CD4-positive, alpha-beta T cell treated with Interleukin-4 for 4 hours (primary cell): ENCODE measurements at places on chromosomes 2 and 18.

DNA sequence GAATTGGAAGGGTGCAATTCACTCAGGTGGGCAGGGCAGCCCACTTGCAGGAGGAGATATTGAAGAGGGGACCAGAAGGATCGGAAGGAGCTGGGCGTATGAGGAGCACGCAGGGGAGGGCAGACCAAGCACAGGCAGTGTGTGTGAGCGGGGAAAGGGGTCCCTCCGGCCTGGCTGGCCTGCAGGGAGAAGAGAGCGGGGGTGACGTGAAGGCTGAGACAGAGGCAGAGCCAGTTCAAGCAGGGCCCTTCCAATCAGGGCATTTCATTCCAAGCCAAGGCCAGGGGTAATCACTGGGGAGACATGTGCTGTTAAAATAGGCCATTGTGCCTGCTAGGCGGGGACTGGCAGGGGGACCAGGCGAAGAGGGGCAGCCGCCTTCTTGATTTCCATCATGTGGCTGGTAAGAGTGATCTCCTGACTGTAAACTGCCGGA, 62.2 kb downstream of the ACKR3 start:
- no peak for DNase-seq

DNA sequence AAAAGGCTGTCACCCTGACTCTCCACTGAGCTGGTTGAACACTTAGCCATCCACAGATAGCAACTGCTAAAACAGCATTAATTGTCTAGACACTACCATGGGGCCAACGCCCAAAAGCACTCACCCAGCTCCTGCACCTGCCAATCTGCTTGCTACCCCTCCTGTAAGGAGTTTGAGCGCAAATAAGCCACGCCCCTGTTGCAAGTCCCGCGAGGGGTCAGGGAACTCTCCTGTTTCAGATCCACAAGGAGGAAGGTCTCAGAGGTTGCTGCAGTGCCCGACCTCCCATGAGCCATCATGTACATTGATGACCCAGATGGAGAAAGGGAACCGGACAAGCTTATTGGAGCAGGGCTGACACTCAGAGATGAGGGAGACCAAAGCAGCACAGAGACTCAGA, 106.8 kb downstream of the ZNF516 start:
- no peak for DNase-seq

GRCh38 chr18:62952807-62953206, 237.5 kb downstream of the PHLPP1 start:
- DNase-seq = no peak

- no peak for DNase-seq
Measured at GRCh38 chr2:233942731-233943130, 25.6 kb downstream of the TRPM8 start.

DNA sequence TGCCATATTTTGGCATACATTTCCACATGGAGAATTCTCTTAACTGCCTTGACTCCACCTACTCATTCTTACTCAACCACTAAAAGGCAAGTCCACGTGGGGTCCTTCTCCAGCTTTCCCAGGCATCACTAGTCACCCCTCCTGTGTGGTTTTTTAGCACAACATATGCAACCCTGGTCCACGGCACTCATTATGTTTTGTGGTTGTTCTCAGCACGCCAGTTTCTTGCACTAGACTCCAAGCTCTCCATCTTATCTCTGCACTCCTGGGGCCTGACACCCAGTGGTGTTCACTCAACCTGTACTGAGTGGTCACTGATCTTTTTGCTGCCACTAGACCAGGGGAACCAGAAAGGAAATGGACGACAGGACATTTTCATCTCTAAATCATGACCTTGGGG, 18.0 kb downstream of the MARCHF4 start:
- no peak for DNase-seq

DNA sequence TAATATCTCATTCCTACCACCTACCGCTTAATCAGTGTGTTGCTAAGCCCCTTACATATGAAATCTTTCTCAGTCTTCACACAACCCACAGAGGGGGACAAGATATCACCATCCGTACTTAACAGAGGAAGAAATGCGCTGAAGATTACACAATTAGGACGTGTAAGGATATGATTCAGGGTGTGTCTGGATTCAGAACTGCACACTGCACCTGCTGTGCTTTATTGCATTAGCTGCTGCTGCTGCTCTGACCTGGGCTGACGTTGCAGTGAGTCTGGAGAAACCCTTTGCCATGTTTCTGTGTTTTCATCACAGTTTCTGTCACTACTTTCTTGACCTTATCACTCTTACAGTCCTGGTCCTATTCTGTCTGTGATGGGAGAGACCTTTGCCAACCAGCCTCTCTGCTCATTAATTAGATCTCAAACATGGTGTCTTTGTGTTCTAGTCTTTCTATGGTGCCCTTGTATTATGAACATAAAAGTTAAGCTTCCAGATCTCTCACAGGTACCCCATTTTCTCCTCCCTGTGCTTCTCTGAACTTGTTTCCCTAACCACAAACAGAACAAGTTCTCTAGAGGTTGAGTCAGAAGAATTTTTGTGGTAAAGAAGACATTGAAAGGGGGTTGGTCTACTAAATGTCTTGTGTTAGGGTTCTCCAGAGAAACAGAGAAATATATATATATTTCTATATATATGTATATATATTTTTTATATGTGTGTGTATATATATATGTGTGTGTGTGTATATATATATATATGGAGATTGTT, 92.9 kb upstream of the CYP1B1 start:
- DNase-seq = no peak

DNA sequence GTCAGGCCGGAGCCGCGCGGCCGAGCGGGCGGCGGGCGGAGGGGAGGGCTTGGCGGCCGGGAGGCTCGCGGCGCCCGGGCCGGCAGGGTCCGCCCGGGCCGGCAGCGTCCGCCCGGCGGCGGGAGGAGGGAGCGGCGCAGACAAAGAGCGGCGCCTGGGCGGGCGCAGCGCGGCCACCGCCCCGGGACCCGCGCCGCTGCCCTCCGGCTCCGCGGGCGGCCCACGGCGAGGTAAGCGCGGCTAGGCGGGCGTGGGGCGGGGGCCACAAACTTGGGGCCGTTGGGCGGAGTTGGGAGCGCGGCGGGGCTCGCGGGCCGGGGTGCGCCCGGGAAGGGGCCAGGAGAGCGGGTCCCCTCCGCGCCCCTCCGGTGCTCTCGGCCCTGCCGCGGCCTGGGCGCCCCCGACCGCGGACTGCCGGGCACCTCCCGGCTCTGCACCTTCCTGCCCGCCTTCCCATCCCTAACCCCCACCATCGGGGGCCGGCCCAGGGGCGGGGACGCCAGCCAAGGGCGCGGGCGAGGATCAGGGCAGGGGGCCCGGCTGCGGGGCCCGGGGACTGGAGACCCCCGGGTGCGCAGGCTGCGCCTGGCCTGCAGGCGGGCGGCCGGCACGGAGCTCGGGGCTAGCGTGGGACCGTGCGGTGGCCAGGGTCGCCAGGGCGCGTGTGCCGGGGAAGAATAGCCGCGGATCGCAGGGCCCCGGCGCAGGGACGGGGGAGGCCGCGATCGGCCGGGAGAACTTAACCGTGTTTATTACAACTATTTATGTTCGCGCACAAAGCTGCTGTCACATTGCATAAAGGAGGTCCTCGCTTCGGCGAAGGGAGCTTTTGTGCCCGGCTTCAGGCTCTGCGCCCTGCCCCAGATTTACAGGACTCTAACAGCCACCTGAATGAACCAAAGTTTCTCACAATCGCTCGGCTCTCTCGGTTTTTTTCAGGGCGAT, at the start of gene NCK2:
Gene NCK2 (plus strand): TSS at position 4 of the 945 bp plus-strand sequence. CDS start 110,152 bp downstream, outside the sequence.
- no peak for DNase-seq

DNA sequence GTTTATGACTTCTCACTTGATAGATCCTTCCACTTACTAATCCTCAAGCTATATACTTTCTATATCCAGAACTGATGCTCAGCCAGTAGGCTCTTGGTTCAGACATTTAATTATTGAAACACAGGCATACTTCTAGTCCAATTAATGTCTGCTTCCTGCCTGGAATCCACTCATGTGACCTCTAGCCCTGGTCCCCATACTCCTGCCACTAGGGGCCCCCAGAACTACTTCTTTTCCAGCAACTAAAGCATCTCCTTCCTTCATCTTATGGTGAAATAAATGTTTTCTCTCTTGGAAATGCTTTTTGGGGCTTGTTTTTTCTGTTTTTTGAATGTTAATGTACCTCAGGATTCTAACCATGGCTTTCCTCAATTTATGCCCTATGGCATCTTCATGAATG, 527.6 kb downstream of the SATB2 start:
- DNase-seq = no peak
